Immature natural killer cell (primary cell): ENCODE measurements at places on chromosomes 1 and 21. TPM values are rescaled to one million over a fixed set of nuclear protein-coding genes. Genes with fewer than 3 reads are reported as not detected.

- DNase-seq, result no peak
These were observed 6.8 kb downstream of the MX1 start for GRCh38 chr21:41432562-41433460.

- DNase-seq, result no peak
These were observed 85.3 kb upstream of the USP25 start for GRCh38 chr21:15644489-15644888.

DNA sequence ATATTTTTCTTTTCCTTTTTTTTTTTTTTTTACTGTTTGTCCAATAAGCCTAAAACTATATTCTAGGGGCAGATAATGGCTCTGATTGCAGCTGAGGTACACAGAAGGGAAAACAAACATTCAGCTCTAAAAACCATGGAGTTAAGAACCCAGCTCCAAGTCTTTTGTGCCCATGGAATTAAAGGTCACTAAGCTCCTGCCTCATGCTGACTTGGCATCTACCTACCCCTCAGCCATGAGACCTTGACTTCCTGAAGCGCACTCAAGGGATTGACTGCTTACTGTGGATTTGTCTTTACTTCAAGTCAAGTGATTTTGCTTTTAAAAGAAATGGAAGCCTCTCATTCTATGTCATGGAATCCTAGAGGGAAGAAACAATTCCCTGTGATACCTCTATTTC, 192.3 kb downstream of the AMY1C start:
- no peak for DNase-seq

- DNase-seq, result no peak
These were observed 211.2 kb upstream of the PTBP2 start for GRCh38 chr1:96510391-96510790.

GRCh38 chr1:42962641-42963377, 4.1 kb upstream of the SLC2A1 start:
- DNase-seq, result no peak

- no peak for DNase-seq
These were observed 58.3 kb upstream of the SDC3 start for GRCh38 chr1:30966690-30967369.

- DNase-seq, result no peak
These were observed 60.0 kb upstream of the HMCN1 start for GRCh38 chr1:185674201-185674600.

DNA sequence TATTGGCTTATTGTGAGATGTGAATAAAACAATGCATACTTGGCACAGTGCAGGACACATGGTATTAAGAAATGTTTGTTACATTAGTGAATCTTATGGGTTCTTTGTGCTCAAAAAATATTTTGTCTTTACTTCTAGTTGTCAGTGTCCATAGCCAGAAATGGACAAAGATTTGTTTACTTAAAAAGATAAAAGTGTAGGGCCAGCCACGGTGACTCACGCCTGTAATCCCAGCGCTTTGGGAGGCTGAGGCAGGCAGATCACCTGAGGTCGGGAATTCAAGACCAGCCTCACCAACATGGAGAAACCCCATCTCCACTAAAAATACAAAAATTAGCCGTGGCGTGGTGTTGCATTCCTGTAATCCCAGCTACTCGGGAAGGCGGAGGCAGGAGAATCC, 654.6 kb upstream of the NEGR1 start:
- no peak for DNase-seq

- no peak for DNase-seq
These were observed 68.1 kb downstream of the VWA5B1 start for GRCh38 chr1:20358761-20359263.

GRCh38 chr1:10544239-10544638, 69.5 kb downstream of the PEX14 start:
- no peak for DNase-seq

DNA sequence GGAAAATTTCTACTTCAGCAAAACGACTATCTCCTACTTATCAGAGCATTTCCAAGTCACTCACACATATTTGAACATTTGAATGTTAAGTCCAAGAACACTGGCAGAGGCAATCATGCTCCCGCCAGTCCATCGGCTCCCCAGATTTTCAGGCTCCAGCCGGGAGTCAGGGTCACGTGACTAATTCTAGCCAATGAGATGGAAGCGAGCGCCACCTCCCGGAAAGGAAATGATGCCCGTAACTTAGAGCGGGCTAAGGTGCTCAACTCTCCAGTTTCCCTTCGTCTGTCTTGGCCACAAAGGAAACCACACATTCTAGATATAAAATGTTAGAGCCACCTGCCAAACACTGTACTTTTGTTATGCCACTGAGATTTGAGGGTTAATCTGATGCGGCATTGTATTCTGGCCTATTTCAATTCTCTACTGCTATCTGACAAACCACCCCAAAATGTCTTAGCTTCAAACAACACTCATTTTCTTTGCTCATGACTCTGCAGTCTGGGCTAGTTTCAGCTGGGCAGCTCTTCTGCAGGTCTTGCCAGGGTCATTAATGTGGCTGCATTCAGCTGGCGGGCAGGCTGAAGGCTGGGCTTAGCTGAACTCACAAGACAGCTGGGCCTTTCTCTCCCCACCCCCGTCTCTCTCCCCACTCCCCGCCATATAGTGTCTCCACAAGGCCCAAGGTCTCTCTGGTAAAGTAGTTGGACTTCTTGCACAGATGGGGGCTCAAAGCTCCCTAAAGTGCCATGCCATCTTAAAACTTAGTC, 16.5 kb upstream of the LHX4 start:
- DNase-seq, result peak; percentile 64

DNA sequence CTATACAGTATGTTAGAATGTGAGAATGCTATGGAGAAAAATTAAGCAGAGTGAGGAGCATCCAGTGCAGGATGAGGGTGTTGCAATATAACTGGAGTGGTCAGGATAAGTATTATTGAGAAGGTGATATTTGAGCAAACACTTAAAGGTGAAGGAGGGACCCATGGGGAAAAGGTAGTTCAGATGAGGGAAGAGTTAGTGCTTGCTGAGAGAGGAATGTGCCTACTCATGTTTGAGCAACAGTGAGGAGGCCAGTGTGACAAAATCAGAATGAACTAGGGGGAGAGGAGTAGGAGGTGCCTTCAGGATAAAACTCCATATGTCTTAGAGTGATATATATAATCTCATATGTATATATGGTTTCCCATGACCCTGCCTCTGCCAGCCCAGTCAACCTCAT, 6.2 kb upstream of the TRIM45 start:
- no peak for DNase-seq

GRCh38 chr1:103448560-103448959, 76.9 kb upstream of the RNPC3 start:
- no peak for DNase-seq

GRCh38 chr1:152565115-152565514, 1.5 kb downstream of the LCE3E start:
- DNase-seq, result no peak

ERICH3 gene
- polyA plus RNA-seq, result not detected

TAL1 gene
- not detected for polyA plus RNA-seq

BRINP3 gene
- not detected for polyA plus RNA-seq

MCOLN3 gene
- polyA plus RNA-seq, result not detected

FTCD gene
- polyA plus RNA-seq, result not detected
